ENCODE measurements at places on chromosomes 16 and 17.

GRCh38 chr17:35578929-35579432 is 610 bp upstream of the PEX12 start:
- DNase-seq, result no peak

GRCh38 chr17:67663457-67663856 is 54.3 kb upstream of the NOL11 start:
- DNase-seq, result no peak

GRCh38 chr16:72029567-72030271 is 21.2 kb downstream of the DHODH start:
- DNase-seq, result no peak

- DNase-seq, result no peak
Observed at GRCh38 chr17:58047376-58048150, 35.7 kb upstream of the DYNLL2 start.

- no peak for DNase-seq
Observed at GRCh38 chr16:85329059-85329812, 217.0 kb upstream of the CIBAR2 start.

DNA sequence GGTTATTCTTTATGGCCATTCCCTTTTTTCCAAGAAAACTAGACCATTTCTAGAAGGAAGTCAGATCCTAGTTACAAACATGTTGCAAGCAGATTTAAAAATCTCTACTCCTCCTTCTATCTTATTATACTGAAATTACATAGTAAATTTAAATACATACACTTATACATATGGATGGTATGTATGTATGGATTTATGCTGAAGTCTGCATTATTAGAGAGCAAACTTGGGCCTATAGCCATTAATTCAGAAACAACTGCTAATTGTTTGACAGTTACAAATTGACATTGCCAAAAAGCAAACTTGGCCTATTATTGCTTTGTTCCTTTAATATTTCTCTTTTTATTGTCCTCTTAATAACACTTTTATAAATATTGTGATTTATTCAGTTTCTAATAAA is 67.1 kb downstream of the NFAT5 start:
- no peak for DNase-seq

DNA sequence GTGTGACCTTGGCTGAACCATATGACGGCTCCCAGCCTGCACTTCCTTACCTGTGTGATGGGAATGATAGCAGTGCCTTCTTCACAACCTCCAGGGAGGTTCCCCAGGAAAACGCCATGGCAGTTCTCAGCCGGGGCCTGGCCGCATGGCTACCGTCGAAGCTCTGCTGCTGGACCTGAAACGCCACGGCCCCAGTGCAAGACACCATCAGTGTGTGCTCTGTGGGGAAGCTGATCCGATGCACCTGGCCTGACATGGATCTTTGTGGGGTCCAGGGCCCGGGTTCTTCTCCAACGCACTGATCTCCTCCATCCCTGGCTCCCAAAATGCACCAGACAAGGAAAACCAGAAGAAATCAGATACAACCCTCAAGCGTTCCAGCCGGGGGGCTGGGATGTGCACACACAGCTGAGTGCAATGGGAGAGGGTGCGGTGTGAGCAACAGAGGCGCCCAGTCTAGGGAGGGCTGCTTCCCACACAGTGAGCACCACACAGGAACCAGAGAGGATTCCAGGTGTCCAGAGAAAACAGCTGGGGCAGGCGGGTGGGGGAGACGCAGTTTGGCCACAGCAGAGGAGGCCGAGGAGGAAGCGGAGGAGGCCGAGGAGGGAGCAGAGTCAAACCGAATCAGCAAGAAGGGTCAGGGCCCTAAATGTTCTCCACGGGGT is 54.3 kb upstream of the ZNF469 start:
- DNase-seq, result no peak

- DNase-seq, result no peak
Observed at GRCh38 chr16:31869511-31870201, 4.0 kb upstream of the ZNF267 start.
